ENCODE measurements at places on chromosomes 16 and 17. TPM values are rescaled to one million over a fixed set of nuclear protein-coding genes. Genes with fewer than 3 reads are reported as not detected.

TMC8 gene
- total RNA-seq: not detected

PTGES3L gene
- total RNA-seq: 1.1 TPM

SLC35G6 gene
- total RNA-seq: not detected

DCTN5 gene
- total RNA-seq: 91.0 TPM

CDH1 gene
- total RNA-seq: 783 TPM

CDH16 gene
- 0.81 TPM for total RNA-seq

TCAP gene
- total RNA-seq: 1.6 TPM

GRCh38 chr16:66511602-66512271 is 38.2 kb downstream of the TK2 start:
- DNase-seq: no peak
- H3K4me1 ChIP-seq: peaks cover 30% of the 10 kb centered on the region
- no peak overlapping the region for H3K4me3 ChIP-seq
- no peaks in the 10 kb centered on the region for H3K27me3 ChIP-seq

DNA sequence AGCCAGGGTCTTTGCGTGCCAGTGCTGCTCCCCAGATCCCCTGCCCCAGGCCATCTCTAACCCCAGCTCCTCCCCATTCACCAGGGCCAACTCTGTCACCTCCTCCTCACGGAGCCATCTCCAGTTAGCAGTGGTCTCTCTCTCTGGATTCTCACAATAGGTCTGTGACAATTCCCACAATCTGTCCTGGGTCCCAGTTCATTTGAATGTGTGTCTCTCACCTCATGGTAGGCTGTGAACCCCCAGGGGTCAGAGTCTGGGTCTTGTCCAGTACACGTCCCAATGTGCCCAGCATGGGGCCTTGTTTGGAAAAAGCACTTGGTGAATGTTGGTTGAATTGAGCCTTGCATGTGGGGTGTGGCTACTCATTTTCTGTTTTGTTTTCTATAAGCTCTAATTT is 205.3 kb downstream of the PHKB start:
- no peak for DNase-seq
- H3K27ac ChIP-seq: no peak overlapping the region
- H3K4me1 ChIP-seq: no peaks in the 10 kb centered on the region
- no peaks in the 10 kb centered on the region for H3K36me3 ChIP-seq
- H3K27me3 ChIP-seq: no peaks in the 10 kb centered on the region

DNA sequence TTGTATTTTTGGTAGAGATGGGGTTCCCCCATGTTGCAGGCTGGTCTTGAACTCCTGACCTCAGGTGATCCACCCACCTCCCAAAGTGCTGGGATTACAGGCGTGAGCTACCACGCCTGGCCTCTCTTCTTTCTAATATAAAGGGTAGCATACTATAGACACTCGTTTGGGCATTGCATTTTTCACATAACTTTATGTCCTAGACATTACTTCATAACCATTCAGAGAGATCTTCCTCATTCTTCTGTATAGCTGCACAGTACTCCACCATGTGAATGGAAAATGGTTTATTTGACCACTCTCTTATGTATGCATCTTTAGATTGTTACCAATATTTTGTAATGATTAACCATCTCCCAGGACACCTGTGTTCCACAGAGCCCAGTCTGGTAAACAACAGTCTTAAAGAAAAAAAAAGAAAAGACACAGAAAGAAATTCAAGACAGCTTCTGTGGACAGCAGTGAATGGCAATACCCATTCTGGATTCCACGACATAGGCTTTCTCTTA is 42.1 kb downstream of the TK2 start:
- H3K4me1 ChIP-seq: peaks cover 14% of the 10 kb centered on the region
- no peak for DNase-seq
- H3K4me3 ChIP-seq: no peak overlapping the region
- no peaks in the 10 kb centered on the region for H3K27me3 ChIP-seq
- H3K27ac ChIP-seq: no peak overlapping the region

DNA sequence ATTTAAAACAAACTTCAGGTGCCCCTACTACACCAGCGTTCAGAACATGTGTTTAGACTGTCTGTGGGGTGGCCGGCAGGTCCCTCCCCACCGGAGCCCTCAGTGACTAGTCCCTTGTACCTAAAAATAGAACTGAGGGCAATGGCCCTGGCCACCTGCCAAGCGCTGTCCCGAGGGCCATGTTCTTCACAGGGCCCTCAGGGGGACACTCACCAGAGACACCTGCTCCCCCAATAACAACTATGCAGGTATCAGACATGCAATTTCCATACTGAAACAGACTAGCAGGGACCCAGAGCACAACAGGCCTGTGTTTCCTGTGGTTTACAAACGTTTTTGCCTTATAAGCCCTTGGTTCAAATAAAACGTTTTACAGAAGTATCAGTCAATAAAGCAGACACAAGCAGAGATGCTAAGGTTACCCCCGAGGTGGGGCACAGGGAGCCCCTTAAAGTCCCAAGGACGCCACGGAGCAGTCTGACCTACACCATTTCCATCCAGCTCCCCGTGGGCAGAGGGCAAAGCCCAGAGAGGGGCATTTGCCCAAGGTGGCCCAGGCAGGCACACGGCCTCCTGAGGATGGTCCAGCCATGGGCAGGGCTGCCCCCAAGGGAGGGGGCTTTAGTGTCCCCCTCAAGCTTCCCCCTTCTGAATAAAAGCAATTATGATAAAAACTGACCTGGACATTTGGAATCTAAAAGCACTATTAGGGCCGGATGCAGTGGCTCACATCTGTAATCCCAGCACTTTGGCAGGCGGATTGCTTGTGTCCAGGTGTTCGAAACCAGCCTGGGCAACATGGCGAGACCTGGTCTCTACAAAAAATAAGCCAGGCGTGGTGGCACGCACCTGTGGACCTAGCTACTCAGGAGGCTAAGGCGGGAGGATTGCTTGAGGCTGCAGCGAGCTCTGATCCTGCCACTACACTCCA is 896 bp upstream of the MYLK3 start:
- H3K27ac ChIP-seq: peak overlapping the region; percentile 98
- H3K4me1 ChIP-seq: peaks cover 29% of the 10 kb centered on the region
- H3K27me3 ChIP-seq: no peaks in the 10 kb centered on the region

- no peak overlapping the region for H3K4me3 ChIP-seq
- no peak for DNase-seq
- H3K27ac ChIP-seq: no peak overlapping the region
- no peaks in the 10 kb centered on the region for H3K4me1 ChIP-seq
- H3K36me3 ChIP-seq: no peaks in the 10 kb centered on the region
Observed at GRCh38 chr16:17939122-17939536, 397.4 kb downstream of the NPIPA8 start.

- H3K27ac ChIP-seq: no peak overlapping the region
- H3K4me3 ChIP-seq: no peak overlapping the region
- H3K4me1 ChIP-seq: peaks cover 26% of the 10 kb centered on the region
- H3K36me3 ChIP-seq: no peaks in the 10 kb centered on the region
- DNase-seq: no peak
- no peaks in the 10 kb centered on the region for H3K27me3 ChIP-seq
Observed at GRCh38 chr16:67167588-67167987, 2.8 kb upstream of the NOL3 start.

GRCh38 chr16:3974751-3975150 is 94.2 kb upstream of the CREBBP start:
- no peaks in the 10 kb centered on the region for H3K27me3 ChIP-seq
- no peak for DNase-seq
- H3K4me3 ChIP-seq: no peak overlapping the region

- no peak overlapping the region for H3K27ac ChIP-seq
- no peak for DNase-seq
- H3K27me3 ChIP-seq: no peaks in the 10 kb centered on the region
- no peak overlapping the region for H3K4me3 ChIP-seq
Observed at GRCh38 chr17:34603974-34604373, 24.6 kb downstream of the TMEM132E start.

- no peak overlapping the region for H3K4me3 ChIP-seq
- H3K27me3 ChIP-seq: no peaks in the 10 kb centered on the region
- no peak for DNase-seq
Observed at GRCh38 chr16:85236818-85237150, 124.5 kb upstream of the CIBAR2 start.

DNA sequence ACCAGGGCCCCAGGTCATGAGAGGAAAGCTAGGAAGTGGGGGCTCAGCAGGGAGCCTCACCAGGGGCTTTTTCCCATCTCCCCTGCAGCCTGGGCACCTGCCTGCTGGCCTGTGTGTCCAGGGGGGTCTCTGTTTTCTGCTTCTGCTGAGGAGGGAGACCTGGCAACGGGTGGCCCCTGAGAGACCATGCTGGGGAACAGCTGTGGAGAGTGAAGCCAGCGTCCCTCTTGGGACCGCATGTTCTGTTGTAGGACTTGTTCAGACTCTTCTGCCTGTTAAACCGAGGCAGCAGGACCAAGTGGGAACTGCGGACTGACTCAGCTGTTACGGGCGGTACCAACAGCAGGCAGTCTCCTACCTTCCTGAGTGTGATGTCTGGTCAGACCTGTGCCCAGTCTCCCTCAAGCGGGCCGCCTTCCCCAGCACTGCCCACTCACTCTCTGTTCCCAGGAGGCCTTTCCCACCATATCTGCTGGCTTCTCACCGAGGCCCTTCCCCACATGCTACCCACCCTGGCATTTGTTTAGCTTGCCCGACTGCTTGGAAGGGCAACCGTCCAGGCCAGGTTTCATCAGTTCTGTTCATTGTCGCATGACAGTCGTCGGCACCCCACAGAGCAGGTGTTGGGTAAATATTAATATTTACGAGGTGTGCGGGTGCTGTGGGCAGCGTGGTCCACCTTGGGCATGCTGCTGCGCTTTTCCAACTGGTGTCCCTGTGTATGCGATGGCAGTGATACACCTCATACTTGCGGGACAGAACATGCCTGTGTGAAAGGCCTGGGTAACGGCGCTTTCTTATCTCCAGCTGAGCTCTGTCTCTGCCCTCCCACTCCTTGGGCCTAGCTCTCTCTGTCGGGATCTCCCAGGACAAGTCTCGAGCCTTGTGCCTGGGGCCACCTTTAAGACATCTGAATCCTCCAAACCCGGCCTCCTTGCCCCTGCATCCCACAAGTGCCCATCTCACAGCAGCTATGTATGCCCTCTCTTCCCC is 69.4 kb downstream of the MPRIP start:
- H3K4me1 ChIP-seq: no peaks in the 10 kb centered on the region
- H3K4me3 ChIP-seq: no peak overlapping the region
- no peaks in the 10 kb centered on the region for H3K27me3 ChIP-seq
- DNase-seq: no peak
- peak overlapping the region; percentile 63 for H3K27ac ChIP-seq

DNA sequence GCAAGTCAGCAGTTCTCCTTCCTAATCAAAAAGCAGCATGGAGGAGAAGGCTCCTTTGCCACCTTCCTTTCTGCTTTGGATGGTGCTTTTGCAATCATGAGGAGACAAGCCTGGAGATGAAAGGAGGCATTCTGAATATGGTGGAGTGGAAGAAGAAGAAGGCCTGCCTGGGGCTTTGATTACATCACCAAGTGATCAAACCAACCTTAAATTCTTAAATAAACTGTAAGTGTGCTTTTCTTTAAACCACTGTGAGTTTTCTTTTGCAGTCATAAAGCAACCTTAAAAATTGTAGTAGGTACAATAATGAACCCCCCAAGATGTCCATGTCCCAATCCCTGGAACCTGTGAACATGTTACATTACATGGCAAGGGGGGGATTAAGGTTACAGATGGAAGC is 31.7 kb upstream of the IL21R start:
- no peaks in the 10 kb centered on the region for H3K27me3 ChIP-seq
- H3K36me3 ChIP-seq: no peaks in the 10 kb centered on the region
- H3K4me3 ChIP-seq: no peak overlapping the region
- DNase-seq: no peak
- H3K27ac ChIP-seq: no peak overlapping the region

DNA sequence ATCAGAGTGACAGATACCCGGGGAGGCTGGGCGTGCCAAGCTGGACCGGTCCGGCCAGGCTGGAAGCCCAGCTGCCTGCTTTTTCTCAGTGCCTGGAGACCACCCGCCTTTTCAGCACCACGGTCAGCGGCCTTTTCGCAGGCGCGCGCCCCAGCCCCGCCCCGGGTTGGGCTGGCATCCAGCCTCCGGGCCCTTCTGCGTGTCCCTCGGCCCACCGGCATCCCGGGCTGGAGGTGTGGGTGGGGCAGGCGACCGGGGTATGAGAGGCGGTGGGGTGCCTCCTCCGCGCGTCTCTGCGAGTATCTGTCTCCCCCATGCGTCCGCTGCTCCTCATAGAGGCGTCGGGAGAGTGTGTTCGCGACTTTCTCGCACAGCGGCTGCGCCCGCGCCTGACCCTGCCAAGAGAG is 102.5 kb downstream of the MRM1 start:
- peak; percentile 85 for DNase-seq
- H3K4me1 ChIP-seq: no peaks in the 10 kb centered on the region
- no peak overlapping the region for H3K27ac ChIP-seq
- H3K27me3 ChIP-seq: no peaks in the 10 kb centered on the region
- H3K4me3 ChIP-seq: no peak overlapping the region
- no peaks in the 10 kb centered on the region for H3K36me3 ChIP-seq

DNA sequence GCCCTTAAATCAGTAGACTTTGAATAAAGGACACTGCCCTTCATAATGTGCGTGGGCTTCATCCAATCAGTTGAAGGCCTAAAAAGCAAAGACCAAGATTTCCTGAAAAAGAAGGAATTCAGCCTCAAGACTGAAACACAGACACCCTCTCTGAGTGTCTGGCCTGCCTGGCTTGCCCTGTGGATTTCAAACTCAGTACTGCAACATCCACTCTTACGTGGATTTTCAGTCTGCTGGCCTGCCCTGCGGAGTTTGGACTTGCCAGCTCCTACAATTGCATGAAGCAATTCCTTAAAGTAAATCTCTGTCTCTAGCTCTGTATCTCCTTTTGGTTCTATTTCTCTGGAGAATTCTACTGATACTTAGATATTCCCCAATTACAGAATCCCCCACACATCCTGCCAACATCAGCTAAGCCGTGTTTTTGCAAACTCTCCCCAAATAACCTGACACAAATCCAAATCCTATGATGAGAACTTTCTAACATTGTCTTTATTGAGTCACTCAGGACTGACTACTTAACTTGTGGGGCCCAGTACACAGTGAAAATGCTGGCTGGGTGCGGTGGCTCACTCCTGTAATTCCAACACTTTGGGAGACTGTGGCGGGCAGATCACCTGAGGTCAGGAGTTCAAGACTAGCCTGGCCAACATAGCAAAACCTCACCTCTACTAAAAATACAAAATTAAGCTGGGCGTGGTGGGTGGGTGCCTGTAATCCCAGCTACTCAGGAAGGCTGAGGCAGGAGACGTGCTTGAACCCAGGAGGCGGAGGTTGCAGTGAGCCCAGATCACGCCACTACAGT is 7.2 kb upstream of the TNFRSF17 start:
- no peaks in the 10 kb centered on the region for H3K36me3 ChIP-seq
- H3K27me3 ChIP-seq: no peaks in the 10 kb centered on the region
- no peak for DNase-seq
- H3K4me3 ChIP-seq: no peak overlapping the region
- no peak overlapping the region for H3K27ac ChIP-seq

All from Caco-2 (cell line).